ENCODE measurements at places on chromosomes 7 and 10. TPM values are rescaled to one million over a fixed set of nuclear protein-coding genes. Genes with fewer than 3 reads are reported as not detected.

- no peak for DNase-seq
Observed at GRCh38 chr7:42722198-42722597, 189.7 kb downstream of the C7orf25 start.

DNA sequence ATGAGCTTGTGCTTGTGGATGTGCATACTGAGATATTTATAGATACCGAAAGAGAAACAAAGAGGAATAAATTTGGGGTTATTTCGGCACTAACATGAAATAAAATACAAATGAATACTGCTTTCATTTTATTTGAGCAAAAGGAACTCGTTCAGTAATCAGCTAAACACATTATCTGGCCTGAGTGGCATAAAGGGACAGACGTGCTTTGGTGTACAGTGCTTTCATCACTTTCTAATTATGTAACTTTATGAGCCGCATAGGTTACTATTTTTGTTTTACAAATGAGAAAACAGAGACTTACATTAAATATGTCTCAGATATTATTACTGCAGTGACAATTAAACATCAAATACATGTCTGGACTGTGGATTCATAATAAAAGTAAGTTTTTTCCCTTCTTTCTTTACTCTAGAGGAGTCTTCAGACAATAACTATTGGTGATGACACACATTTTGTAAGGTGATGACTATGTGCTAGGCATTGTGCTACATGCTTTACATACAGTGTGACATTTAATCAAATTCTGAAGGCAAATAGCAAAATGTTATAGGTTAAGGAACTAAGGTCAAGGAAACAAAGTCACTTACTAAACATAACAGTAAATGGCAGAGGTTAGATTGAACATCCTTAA, 503.3 kb downstream of the SORCS1 start:
- DNase-seq: no peak

Gene SLC29A3
- 6.7 TPM for total RNA-seq

- DNase-seq: peak; percentile 57
Observed at GRCh38 chr7:130903358-130903974, 169.5 kb upstream of the KLF14 start.

Measured in upper lobe of left lung (tissue), 6 donors.